ENCODE measurements at places on chromosomes 7 and 10.

DNA sequence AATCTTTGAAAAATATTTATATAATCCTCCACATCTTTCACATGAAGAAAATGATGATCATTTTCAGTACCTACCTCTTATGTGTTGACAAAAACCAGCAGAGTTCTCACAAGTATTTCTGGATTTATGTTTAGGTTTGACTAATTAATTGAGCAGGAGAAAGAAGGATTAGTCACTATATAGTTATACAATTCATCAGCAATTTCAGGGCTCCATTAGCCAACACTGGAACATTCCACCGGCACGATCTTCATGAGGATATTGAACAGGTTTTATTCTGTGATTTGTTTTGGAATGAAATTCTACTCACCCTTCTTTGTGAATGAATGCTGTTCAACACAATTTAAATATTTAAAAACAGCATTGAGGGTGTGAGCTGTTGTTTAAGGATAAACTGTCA is 163.2 kb downstream of the SEM1 start:
- DNase-seq: no peak

DNA sequence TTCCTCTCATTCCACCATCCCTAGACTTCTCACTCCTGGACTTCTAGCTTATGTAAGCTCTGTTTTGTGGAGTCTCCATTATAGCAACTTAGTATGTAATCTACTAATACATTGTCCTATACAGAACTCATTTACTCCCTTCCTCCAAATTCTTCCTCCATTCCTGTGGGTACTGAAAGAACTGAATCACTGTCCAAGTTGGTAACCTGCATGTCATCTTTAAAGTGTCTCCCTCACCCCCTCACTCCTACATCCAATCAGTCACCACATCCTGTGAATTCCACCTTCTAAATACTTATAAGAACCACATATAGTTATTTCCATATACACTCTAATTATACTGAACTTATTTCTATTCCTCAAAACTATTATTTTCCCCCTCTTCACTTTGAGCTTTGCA is 20.3 kb downstream of the AASS start:
- no peak for DNase-seq

- DNase-seq: peak; percentile 92
These were observed 38.9 kb downstream of the DNAJB12 start for GRCh38 chr10:72315611-72316385.

- DNase-seq: no peak
These were observed 136.5 kb downstream of the PKD1L1 start for GRCh38 chr7:47811632-47812380.

GRCh38 chr10:74530981-74531380 is 295.4 kb upstream of the KAT6B start:
- DNase-seq: no peak

DNA sequence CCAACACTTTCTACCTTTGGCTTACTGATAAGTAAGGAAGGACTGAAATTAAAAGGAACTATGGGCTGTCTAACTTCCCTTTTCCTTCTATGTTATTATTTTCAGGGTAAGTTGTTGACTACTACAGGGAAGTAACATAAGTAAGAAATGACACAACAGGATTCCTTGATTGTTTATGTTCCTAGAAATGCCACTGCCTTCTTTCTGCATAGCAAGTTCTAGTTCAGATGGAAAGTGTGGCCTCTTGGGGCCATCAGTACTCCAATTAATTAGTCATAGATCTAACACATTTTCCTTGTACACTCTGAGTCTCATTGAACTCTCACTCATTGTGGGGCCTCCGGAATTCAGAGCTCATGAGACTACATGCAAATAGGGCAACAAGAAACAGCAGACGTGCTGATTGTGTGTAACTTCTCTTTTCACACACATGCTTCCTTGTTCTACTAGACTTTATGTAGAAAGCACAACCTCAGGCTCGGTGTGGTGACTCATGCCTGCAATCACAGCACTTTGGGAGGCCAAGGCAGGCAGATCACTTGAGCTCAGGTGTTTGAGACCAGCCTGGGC is 35.3 kb upstream of the HIBADH start:
- DNase-seq: no peak

- DNase-seq: peak; percentile 90
These were observed 10.9 kb upstream of the RSU1 start for GRCh38 chr10:16828114-16828568.

GRCh38 chr7:18727115-18727870 is 231.7 kb downstream of the HDAC9 start:
- DNase-seq: peak; percentile 56

DNA sequence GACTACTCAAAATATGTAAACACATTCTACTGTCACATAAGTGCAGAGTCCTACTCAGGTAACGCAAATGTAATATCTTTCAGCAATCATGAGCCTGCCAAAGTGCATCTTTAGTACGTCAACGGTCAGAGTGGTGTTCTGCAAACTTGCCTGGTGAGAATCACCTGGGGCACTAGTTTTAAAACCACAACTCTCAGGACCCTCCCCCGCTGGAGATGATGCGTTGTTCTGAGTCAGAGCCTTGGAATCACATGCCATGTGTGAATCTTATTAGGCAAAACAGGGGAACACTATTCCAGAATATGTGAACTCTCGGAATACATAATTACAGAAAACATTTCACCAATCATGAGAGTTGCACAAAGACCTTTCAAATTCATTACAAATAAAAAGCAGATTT is 115.7 kb downstream of the TPK1 start:
- peak; percentile 8 for DNase-seq

DNA sequence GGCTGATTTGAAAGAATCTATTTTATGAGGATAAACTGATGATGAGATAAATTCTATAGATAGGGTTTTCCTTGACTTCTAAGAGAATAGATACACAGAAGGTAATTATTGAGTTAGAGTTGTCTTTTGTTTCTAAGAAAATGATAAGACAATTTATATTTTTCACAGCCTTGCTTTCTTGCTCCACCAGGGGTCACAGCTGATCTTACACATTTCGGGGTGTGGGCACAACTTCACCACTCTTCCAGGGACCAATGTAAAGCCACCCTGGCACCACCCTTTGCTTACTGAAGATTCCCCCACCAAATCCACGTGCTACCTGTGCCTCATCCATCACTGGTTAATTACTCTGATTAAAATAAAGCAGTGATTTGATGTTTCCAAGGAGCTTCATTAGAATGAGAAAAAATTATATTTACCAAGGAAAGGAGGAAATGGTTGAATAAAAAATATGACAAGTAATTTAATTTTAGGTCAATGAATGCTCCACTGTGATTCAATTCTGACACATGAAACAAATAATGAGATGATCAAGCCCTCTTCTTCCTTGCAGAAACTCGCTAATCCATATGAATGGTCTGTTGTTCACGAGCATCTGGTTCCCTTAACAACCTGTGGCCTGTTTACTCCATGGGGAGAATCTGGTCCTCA is 177.3 kb upstream of the TNS3 start:
- DNase-seq: peak; percentile 35

- peak; percentile 64 for DNase-seq
These were observed 15.2 kb upstream of the FRMPD2 start for GRCh38 chr10:48289501-48290238.

DNA sequence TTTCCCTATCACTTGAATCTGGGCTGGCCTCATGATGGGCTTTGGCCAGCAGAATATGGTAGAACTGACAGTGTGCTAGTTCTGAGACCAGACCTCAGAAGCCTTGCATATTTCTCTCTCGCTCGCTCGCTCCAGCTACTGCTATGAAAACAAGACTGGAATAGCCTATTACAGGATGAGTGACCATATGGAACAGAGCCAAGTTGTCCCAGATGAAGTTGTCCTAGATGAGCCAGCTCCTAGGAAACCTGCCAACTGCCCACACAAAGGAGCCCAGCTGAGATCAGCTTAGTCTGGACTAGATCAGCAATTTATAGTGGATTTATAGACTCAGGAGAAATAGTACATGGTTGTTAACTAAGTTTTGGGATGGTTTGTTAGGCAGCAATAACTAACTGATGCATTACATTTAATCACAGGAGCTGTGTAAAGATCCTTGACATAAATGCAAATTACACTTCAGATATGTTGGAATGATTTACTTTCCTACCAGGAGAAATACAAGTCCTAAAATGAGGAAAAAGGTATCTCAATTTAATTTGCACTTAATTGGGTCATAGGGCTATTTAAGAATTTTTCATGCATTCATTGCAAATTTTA is 6.8 kb upstream of the HECW1 start:
- DNase-seq: peak; percentile 25

DNA sequence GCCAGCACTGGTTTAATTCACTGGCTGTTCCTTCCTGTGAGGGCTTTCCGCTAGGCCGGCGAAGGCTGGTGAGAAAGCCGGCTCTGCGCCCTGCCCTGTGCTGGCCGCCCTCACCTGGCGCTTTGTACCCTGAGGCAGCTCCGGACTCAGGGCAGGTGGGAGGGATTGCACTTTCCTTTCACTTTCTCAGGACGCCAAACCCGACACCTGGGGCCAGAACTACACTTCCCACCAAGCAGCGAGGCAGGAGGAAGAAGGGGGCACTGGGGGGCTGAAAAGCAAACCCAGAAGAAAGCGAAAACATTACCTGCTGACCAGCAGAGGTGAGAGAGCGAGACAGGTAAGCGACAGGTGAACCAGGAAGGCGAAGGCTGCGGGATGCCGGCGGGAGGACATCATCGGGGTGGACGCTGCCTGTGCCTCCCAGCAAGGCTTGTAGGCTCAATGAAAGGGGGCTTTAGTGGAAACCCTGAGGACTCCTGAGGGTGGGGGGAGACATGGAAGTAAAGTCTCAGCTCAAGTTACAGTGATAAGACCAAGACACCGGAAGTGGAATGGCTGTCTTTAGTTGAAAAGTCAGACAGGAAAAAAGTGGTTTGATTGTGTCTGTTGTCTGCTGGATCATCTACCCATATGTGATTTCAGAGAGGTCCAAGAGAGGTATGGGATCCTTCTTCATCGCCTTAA is at the start of gene RAB19:
RAB19 (plus strand) TSS at position 181 of the 687 bp plus-strand sequence. CDS start 3,589 bp downstream, outside the sequence.
- no peak for DNase-seq

GRCh38 chr7:117995850-117996650 is 122.8 kb upstream of the CTTNBP2 start:
- no peak for DNase-seq

GRCh38 chr10:3472287-3473051 is 299.9 kb upstream of the PITRM1 start:
- DNase-seq: peak; percentile 50

GRCh38 chr7:149016876-149017275 is 11.4 kb downstream of the PDIA4 start:
- no peak for DNase-seq

- no peak for DNase-seq
These were observed 417.1 kb downstream of the DNAJB6 start for GRCh38 chr7:157753713-157754415.

GRCh38 chr10:71643904-71644303 is 75.7 kb downstream of the C10orf105 start:
- DNase-seq: no peak

DNA sequence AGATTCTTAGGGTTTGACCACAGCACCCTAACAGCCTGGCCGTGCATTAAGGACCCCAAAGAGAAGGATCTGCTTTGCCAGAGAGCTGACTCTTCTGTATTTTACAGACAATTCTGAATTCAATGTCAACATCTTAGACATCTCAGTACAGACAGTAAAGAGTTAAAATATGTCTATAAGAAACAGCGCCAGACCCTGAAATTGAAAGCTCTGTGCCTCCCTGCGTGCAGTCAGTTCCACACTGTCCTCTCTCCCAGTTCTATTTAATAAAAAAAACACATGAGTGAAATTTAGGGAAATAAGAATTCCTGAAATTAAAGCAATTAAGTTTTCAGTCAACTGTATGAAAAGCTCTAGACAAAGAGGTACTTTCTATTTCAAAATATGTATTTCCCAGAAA is 45.1 kb downstream of the MET start:
- DNase-seq: no peak

GRCh38 chr10:115026056-115026745 is 67.0 kb upstream of the ATRNL1 start:
- no peak for DNase-seq

DNA sequence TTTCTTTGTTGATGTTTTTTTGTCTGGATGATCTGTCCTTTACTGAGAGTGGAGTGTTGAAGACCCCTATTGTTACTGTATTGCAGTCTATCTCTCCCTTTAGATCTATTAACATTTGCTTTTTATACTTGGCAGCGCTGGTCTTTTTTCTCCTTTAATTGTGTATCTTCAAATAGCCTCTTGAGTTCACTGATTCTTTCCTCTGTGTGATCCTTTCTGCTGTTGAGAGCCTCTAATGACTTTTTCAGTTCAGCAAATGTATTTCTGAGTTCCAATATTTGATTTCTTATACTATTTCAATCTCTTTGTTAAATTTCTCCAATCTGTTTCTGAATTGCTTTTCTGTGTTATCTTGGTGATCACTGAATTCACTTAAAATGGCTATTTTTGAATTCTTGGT is 15.4 kb downstream of the R3HCC1L start:
- no peak for DNase-seq

DNA sequence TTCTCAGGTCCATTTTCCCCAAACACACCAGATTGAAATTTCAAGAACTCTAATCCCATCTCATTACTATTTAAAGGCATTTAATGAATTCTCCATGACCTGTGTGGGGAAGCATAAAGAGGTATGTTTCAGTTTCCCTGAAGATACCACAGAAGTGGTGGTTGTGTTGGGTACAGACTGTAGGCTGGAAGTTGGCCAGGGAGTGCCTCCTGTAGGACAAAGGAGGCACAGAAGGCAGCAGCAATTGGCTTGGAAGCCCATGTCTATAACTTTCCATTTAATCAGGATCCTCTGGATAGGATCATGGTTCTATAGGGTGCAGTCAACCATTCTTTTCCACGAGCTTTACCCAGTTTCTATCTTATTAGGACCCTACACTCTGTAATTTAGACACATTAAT is 8.6 kb upstream of the BET1 start:
- DNase-seq: no peak

- DNase-seq: peak; percentile 59
These were observed 29.4 kb upstream of the SGMS1 start for GRCh38 chr10:50653142-50653541.

DNA sequence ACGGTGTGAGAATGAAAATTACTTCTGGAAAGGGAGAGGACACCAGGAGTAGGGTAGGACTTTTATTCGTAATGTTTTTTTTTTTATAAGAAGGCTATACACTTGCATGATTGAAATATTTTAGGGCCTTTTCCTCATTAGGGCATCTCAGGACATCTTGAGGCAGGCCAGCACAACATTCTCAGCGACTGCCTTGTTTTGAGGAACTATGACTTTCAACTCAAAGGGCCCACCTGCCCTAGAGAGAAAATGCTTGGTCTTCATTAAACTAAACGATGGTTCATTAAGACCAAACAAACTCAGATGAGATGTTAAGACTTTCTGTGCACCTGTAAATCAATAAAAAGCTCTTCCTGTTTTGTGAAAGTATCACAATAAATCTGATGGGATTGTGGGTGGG is 11.3 kb downstream of the NOD1 start:
- no peak for DNase-seq

- DNase-seq: no peak
These were observed 234.4 kb downstream of the GLI3 start for GRCh38 chr7:42002654-42003053.

DNA sequence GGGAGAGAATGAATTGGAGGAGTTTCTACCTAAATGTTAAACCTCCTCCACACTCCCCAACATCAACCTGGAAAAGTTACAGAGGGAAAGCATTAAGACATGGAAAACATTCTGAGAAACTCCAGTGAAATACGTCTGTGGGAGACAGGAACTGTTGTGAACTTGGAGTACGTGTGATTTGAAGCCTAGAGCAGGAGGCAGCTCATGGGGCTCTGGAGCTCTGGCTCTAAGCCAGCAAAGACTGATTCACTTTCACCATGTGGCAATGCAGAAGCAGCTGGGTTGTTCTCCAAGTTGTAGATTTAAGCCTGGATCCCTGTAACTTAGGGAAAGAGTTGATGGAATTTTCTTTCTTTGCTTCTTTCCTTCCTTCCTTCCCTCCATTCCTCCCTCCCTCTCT is 503.2 kb downstream of the NRG3 start:
- peak; percentile 91 for DNase-seq

GRCh38 chr10:93917064-93917391 is 23.2 kb downstream of the SLC35G1 start:
- DNase-seq: no peak

Measured in fibroblast of pulmonary artery (primary cell).